ENCODE measurements at places on chromosomes 7 and 10. TPM values are rescaled to one million over a fixed set of nuclear protein-coding genes. Genes with fewer than 3 reads are reported as not detected.

GRCh38 chr7:3206771-3207191 is 94.3 kb upstream of the SDK1 start:
- DNase-seq, result no peak

DNA sequence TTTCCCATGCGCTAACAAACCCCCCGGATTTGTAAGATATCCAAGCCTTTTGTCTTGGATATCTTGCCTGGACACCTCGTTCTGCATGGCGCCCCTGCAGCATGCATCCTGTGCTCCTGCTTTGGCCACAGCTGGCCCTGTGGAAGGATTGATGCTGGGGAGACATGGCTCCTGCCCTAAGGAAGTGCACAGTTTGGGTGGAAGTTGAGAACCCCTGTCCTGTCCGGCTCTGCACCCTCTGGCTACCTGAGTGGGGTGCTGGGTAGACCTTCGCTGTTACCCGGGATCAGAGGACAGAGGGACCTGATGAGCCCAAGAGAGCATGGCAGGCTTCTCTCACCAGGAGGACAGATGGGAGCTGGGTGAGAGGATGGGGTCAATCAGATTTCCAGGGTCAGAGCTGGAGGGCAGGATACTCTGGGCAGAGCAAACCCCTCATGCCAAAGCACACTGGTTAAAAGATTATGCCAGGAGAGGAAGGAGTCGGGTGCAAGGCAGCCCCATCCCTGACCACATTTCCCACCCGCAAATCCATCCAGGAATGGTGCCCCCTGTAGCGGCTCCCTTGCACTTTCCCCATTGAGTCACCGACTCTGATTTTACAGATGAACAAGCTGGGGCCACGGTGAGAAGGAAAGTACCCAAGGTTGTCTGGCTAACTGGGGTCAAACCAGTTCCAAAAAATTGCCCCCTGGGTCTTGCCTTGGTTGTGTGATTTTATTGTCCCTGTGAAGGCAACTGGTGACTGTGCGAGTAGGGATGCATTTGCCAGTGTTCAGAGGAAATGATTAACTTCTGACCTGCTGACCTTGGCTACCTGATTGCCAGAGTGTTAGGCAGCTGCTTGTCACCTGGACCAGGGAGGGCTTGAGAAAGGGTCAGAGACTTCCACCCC is 290.1 kb upstream of the ZMIZ1 start:
- DNase-seq, result no peak

Gene PITX3
- total RNA-seq, result not detected

GRCh38 chr7:52269669-52270068 is 765.8 kb upstream of the POM121L12 start:
- no peak for DNase-seq

DNA sequence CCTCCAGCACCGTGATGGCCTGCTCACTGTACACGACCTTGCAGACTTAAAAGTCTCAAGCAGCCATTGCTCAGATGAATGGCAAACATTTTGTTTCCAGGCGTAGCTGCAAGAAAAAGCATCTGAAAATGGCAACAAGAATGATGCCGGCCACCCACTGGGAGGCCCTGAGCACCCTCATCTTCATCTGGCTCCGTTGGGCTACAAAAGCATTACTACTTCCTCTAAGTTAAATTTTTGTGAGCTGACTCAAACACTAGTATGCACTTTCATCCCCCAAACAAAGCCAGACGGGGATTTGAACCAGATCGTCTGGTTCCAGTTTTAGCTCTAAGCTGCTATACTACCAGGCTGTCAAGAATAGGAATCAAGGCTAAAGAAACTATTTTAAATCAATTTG is 116.6 kb upstream of the CDK1 start:
- DNase-seq, result no peak
